Brain pericyte (primary cell): ENCODE measurements at places on chromosomes 6 and 20.

GRCh38 chr6:126267626-126268025 lies 72.3 kb upstream of the CENPW start:
- DNase-seq, result no peak

DNA sequence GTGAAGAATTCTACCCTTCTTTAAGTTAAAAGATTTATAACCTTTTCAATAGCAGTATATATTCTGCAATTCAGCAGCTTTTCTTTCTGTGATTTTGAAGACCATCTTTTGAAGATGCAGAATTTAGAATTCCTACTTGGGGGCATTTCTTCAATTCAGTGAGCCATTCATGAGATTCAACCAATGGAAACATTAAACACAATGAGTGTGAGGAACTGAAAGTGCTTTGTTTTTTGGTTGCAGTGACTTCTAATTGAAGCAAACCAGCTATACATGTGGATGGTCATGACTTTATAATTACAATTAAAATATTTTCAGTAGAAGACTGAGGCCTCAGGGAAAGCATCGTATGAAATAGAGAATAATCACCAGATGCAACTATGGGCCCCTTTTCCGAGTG lies 108.3 kb downstream of the CARMIL1 start:
- no peak for DNase-seq

GRCh38 chr6:89009624-89010059 lies 46.2 kb upstream of the RNGTT start:
- DNase-seq, result no peak

DNA sequence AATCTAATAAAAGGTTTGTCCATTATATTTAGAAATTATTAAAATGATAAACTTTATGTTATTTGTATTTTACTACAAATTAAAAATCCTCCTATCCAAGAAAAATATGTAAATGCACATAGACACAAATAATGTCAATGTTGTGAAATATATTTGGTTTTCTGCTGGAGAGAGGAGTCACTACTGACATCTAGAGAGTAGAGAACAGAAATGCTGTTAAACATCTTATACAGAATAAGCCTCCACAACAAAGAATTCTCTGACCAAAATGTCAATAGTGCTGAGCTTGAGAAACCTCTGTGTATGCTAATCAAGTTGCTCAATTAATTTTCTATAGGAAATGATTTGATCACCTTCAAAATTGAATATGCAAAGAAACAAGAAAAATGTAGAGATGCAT lies 12.4 kb downstream of the HTR1B start:
- no peak for DNase-seq

GRCh38 chr6:85482206-85482904 lies 32.5 kb downstream of the NT5E start:
- DNase-seq, result no peak

GRCh38 chr6:14665827-14666724 lies 548.5 kb downstream of the CD83 start:
- peak; percentile 73 for DNase-seq

DNA sequence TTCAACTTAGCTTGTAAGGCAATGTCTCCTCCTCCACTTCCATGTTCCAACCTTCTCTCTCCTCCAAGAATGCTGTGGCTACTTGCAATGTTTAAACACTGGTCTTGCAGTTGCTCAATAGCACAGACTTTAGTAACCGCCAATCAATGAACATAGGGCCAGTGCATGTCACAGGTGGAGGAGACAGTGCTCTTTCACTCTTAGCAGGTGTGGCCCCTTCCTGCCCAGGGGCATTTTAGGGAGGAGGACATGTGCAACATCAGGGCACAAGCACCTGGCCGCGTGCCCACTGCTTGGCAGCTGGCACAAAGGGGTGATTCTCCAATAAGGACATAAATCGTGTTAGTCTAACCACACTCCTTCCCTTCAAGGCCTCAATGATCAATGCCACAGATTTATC lies 41.3 kb downstream of the ADGRF1 start:
- no peak for DNase-seq

GRCh38 chr20:10679269-10679668 lies 5.5 kb upstream of the JAG1 start:
- no peak for DNase-seq

DNA sequence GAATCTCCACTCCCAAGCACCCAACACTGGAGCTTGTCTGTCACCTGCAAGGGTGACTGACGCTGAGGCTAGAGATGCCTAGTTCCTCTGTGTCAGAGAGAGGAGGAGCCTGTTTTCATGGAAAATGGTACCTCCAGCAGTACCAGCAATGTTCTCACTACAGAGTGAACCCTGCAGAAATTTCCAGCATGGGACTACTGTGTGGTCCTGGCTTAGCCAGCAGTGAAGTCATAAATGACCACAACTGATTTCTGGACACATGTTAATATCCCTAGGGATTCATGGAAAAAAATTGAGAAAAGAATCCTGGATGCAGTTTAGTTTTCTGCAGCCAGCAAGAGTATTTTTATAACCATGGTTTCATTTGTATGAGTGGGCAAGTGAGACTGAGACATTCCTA lies 468.1 kb downstream of the CD83 start:
- DNase-seq, result no peak

GRCh38 chr20:41524980-41525613 lies 93.1 kb downstream of the CHD6 start:
- DNase-seq, result no peak

DNA sequence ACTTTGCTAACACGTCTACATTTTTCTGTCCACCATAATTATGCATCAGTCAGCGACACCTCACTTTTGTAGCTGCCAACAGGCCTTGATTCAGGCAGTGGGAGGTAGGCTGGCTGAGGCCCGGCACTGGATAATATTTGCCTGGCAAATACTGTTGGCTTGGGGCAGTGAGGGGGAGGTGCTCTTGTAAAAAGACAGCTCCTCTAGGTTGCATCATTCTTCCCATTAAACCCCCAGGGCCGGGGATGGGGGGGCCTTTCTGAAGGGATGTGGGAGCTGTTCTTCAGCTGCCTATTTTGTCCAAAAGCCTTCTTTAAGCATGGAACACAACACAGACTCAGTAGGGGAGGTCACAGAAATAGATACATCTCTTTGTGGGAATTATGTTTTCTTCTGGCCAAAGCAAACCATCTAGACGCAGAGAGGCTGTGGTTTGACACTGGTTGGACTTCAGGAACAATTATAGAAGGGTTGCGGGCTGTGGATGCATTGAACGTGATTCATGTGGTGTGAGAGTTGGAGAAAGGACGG lies 338.3 kb upstream of the NT5E start:
- peak; percentile 73 for DNase-seq

GRCh38 chr20:16904751-16905150 lies 156.6 kb downstream of the OTOR start:
- DNase-seq, result no peak

- DNase-seq, result no peak
These were observed 9.0 kb downstream of the GNAS-AS1 start for GRCh38 chr20:58841539-58842264.

DNA sequence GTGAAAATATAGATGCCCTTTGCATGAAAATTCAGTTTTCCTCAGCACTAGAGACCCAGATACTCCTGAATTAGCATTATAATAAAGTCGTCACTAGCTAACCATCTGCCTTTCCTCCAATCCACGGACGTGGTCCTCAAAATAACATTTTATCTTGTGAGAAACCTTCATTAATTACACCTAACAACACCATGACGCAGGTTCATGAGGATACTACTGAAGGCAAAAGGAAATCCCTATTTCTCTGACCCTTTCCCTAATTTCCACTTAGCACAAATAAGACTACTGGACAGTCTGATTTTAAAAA lies 1.3 kb upstream of the PNISR start:
- no peak for DNase-seq

GRCh38 chr20:8756410-8756809 lies 312.5 kb upstream of the PLCB4 start:
- DNase-seq, result peak; percentile 44

GRCh38 chr6:152636021-152636608 lies 1.0 kb downstream of the SYNE1 start:
- no peak for DNase-seq

GRCh38 chr6:125948455-125948854 lies 8.1 kb upstream of the HINT3 start:
- no peak for DNase-seq

DNA sequence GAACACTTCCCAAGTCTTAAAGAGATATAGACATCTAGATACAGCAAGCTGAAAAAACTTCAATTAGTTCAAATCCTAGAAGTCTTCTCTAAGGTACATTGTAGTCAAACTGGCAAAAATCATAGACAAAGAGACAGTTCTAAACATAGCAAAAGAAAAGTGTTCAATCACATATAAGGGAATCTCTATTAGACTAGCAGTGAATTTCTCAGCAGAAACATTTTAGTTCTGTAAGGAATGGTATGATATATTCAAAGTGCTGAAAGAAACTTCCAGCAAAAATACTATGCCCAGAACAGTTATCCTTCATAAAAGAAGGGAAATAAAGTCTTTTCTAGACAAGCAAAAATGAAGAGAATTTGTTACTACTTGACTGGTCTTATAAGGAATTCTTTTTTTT lies 186.3 kb upstream of the SYNCRIP start:
- DNase-seq, result no peak

DNA sequence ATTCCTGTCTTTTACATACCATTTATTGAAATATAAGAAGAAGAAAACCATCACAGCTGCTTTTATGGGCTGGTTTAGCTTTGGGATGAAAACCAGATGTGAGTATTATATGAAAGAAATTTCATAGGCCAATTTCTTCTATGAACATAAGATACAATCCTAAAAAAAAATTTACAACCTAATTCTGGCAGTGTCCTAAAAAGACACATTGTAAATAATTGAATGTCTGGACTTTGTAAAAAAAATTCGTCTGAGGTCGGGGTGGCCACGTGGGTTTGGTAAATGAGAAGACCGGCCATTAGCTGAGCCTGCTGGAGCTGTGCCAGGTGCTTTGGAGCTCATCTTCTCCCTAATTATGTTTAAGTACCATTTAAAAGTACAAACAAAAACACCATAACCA lies 26.8 kb downstream of the DACT2 start:
- DNase-seq, result no peak

GRCh38 chr6:33168284-33168601 lies 24.0 kb downstream of the COL11A2 start:
- DNase-seq, result no peak

- DNase-seq, result no peak
These were observed 7.7 kb upstream of the SEC63 start for GRCh38 chr6:107965746-107966145.

- no peak for DNase-seq
These were observed 202.8 kb upstream of the AGPAT4 start for GRCh38 chr6:161476711-161477110.

DNA sequence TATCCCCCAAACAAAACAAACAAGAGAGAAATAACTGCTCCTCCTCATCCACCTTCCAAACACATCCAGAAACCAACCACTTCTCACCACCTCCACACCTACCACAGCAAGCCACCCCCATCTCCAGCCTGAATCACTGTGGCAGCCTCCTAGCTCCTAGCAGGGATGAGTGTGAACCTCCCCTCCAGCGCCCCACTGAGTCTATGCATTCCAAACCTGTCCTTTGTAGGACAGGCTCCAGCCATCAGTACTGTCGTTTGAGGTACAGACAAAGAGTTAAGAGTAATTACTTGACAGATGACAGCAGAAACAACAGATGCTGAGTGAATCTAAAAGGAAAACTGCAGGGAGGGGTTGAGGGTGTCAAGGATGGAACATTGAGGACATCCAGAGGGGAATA lies 2.4 kb downstream of the METTL24 start:
- no peak for DNase-seq

- no peak for DNase-seq
These were observed 115.5 kb downstream of the TNFAIP3 start for GRCh38 chr6:137982418-137983189.

GRCh38 chr6:169940481-169941271 lies 189.3 kb downstream of the ERMARD start:
- DNase-seq, result no peak

DNA sequence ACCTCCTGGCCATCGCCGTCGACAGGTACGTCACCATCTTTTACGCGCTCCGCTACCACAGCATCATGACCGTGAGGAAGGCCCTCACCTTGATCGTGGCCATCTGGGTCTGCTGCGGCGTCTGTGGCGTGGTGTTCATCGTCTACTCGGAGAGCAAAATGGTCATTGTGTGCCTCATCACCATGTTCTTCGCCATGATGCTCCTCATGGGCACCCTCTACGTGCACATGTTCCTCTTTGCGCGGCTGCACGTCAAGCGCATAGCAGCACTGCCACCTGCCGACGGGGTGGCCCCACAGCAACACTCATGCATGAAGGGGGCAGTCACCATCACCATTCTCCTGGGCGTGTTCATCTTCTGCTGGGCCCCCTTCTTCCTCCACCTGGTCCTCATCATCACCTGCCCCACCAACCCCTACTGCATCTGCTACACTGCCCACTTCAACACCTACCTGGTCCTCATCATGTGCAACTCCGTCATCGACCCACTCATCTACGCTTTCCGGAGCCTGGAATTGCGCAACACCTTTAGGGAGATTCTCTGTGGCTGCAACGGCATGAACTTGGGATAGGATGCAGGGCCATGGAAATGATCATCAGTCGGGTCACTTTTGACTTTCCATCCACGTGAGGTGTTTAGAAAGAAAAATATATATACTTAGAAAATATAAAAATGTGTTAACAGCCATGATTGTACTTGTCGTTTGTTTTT lies 868 bp downstream of the MC3R start:
- DNase-seq, result no peak

DNA sequence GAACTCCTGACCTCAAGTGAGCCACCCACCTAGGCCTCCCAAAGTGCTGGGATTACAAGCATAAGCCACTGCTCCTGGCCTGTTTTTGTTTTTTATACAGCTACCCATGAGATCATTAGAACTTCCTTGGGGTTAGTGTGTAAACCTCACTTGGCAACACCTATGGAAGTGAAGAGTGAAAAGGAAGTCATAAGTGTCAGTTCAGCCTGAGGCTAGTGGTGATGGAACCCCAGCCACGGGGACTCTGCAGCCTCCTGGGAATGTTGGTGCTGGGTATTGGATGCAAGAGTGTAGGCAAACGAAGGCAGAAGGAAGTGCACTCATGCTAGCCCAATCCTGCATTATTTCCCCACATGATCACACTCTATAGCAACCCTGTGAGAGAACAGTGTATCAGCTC lies 33.6 kb upstream of the FUCA2 start:
- DNase-seq, result no peak

- DNase-seq, result peak; percentile 5
These were observed 480.9 kb upstream of the NOX3 start for GRCh38 chr6:155936551-155936950.
